ENCODE measurements at places on chromosomes 11 and 22.

DNA sequence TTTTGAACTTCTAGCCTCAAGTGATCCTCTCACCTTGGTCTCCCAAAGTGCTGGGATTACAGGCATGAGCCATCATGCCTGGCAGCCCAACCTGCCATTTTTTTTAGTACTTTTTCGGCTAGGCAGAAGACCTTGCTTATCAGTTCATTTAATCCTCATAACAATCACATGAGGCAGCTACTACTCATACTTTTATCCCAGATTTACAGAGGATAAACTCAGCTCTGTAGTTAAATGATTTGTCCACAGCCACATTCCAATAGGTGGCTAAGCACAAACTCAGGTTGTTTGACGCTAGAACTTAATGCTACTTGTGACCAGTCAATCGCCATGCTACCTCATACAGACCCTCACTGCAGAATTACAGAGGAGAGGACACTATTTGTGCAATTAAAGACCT lies 28.1 kb downstream of the SBF2 start:
- no peak for DNase-seq

GRCh38 chr11:85394283-85394682 lies 232.9 kb downstream of the DLG2 start:
- DNase-seq: no peak

DNA sequence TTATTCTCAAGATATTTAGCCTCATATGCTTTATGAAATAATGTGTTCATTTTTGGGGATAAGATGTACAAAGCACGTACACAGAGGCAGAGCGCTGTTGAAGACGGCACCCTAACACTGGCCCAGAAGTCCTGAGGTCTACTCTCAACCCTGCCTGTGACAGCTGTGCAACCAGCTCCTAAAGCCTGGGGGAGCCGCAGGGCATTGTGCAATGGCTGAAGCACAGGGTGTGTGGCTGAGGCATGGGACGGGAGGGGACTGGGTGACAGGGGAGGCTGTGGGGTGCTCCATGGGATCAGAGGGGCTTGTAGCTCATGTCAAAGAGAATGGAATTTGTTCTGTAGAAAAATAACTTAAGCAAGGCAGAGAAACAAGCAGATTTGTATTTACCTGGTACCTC lies 27.7 kb downstream of the FAM227A start:
- no peak for DNase-seq

GRCh38 chr11:21582791-21583190 lies 610.1 kb upstream of the ANO5 start:
- DNase-seq: no peak

DNA sequence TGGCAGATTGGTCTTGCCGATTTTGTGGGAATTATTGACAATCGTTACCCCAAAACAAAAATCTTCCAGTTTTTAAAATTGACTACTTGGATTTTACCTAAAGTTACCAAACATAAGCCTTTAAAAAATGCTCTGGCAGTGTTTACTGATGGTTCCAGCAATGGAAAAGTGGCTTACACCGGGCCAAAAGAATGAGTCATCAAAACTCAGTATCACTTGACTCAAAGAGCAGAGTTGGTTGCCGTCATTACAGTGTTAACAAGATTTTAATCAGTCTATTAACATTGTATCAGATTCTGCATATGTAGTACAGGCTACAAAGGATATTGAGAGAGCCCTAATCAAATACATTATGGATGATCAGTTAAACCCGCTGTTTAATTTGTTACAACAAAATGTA lies 37.2 kb downstream of the IGLL1 start:
- DNase-seq: no peak

GRCh38 chr11:130464291-130464812 lies 15.9 kb downstream of the ADAMTS15 start:
- DNase-seq: no peak

DNA sequence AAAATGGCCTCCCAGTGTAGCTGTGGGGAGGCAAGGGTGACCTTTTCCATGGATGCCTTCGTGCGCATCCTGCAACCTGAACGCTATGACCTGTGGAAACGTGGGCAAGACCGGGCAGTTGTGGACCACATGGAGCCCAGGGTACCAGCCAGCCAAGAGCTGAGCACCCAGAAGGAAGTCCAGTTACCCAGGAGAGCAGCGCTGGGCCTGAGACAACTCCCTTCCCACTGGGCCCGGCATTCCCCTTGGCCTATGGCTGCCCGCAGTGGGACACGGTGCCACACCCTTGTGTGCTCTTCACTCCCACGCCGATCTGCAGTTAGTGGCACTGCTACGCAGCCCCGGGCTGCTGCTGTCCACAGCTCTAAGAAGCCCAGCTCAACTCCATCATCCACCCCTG lies 24.8 kb downstream of the KDM4D start:
- DNase-seq: no peak

DNA sequence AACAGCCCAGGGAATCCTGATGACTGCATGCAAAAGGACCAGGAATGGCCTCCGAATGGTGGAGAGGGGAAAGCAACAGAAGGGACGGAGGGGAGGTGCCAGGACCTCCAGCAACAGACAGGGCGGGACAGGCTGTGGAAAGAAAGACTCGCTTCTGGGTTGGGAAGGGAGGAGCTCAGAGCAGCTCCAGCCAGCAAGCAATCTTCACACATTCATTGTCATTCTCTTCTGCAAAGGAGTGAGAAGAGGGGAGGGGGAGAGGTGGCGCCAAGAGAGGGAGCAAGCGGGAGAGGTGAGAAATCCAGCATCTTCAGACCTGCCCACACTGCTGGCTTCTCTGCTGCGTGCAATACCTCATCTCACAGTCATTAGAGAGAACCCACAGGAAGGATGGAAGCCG lies 509.0 kb downstream of the BUD13 start:
- no peak for DNase-seq

- DNase-seq: no peak
These were observed 93.8 kb downstream of the NECTIN1 start for GRCh38 chr11:119635041-119635740.

GRCh38 chr11:26017322-26017860 lies 314.5 kb upstream of the ANO3 start:
- no peak for DNase-seq
